ENCODE measurements at places on chromosomes 11 and 22. TPM values are rescaled to one million over a fixed set of nuclear protein-coding genes. Genes with fewer than 3 reads are reported as not detected.

DNA sequence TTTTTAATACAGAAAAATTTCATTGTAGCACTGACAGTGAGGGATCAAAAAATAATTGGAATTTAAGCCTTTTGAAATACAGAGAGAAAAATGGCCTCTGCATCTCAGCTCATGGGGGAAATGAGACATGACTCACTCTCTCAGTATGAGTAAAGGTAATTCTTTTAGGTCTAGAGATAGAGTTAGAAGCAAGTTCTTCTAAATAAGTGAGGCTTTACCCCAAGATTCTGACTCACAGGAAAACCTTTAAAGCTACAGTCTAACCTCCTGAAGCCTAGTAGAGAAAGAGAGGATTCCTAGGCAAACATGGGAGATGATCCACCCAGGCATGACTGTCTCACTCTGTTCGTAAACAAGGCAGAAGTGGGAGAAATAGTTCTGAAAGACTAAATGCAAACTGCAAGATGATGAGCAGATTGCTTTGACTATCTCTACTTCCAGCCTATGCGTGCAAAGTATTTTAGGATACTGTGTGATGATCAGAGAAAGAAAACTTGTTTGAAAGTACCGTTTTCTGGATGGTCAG, 1003.3 kb upstream of the CCDC90B start:
- no peak for DNase-seq

Gene C11orf58
- 188 TPM for total RNA-seq

Gene OR51S1
- total RNA-seq: not detected

- DNase-seq: no peak
Observed at GRCh38 chr11:74769055-74769707, 20.5 kb downstream of the RNF169 start.

DNA sequence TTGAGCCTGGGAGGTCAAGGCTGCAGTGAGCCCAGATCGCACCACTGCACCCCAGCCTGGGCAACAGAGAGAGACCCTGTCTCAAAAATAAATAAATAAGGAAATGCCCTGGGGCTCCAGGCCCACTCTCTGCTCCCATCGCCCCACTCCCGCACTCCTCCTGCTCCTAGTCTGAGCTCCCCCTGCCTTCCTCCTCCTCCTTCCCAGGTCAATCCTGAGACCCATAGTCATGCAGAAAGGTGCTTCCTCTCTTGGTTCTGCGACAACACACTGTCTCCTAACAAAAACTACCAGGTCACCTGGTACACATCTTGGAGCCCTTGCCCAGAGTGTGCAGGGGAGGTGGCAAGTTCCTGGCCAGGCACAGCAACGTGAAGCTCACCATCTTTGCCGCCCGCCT, 6.9 kb upstream of the APOBEC3G start:
- no peak for DNase-seq

Data from vagina (tissue), 2 donors.